Left kidney (tissue), 8 donors: ENCODE measurements at places on chromosomes 2 and 18. TPM values are rescaled to one million over a fixed set of nuclear protein-coding genes. Genes with fewer than 3 reads are reported as not detected.
A peak's percentile ranks its signal among the peaks of the same experiment; 100 is the strongest.

GRCh38 chr2:219997341-219997851 is 370.0 kb downstream of the SLC4A3 start:
- DNase-seq, result peak; percentile 88

- DNase-seq, result peak; percentile 32
These were observed 46.3 kb upstream of the DARS1 start for GRCh38 chr2:136031711-136032110.

GRCh38 chr18:11899063-11899462 is 9.1 kb downstream of the MPPE1 start:
- DNase-seq, result no peak

GRCh38 chr18:79788734-79789085 is 9.0 kb upstream of the KCNG2 start:
- DNase-seq, result no peak

- DNase-seq, result no peak
These were observed 233.8 kb upstream of the SPRED2 start for GRCh38 chr2:65666156-65666725.

- DNase-seq, result no peak
These were observed 22.2 kb downstream of the SP3 start for GRCh38 chr2:173942861-173943523.

DNA sequence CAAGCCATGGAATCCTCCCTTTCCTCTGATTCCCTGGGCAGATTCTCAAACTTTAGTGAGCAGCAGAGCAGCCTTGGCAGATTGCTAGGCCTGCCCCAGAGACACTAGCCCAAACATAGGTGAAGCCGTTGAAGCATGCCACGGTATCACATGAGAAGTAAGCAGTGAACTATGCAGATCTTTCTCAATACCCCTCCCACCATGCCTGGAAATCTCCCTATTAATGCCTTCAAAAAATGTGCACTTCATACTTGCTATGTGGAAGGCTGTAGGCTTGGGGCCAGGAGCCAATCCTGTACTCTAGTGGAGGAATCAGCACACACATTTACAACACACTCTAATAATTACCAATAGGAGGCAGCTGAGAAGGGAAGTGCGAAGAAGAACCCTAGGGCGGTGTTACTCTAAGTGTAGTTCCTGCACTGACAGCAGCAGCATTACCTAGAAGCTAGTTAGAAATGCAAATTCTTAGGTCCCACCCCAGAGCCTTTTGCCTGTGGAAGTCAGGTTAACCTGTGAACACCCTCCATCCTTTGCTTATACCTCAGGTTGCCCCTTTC is 305.1 kb upstream of the SPRED2 start:
- DNase-seq, result no peak

GRCh38 chr2:211033765-211034164 is 477.4 kb downstream of the CPS1 start:
- DNase-seq, result no peak

- DNase-seq, result no peak
These were observed 69.6 kb downstream of the ETAA1 start for GRCh38 chr2:67466734-67467133.

GRCh38 chr2:198347349-198347748 is 543.0 kb downstream of the PLCL1 start:
- no peak for DNase-seq

DNA sequence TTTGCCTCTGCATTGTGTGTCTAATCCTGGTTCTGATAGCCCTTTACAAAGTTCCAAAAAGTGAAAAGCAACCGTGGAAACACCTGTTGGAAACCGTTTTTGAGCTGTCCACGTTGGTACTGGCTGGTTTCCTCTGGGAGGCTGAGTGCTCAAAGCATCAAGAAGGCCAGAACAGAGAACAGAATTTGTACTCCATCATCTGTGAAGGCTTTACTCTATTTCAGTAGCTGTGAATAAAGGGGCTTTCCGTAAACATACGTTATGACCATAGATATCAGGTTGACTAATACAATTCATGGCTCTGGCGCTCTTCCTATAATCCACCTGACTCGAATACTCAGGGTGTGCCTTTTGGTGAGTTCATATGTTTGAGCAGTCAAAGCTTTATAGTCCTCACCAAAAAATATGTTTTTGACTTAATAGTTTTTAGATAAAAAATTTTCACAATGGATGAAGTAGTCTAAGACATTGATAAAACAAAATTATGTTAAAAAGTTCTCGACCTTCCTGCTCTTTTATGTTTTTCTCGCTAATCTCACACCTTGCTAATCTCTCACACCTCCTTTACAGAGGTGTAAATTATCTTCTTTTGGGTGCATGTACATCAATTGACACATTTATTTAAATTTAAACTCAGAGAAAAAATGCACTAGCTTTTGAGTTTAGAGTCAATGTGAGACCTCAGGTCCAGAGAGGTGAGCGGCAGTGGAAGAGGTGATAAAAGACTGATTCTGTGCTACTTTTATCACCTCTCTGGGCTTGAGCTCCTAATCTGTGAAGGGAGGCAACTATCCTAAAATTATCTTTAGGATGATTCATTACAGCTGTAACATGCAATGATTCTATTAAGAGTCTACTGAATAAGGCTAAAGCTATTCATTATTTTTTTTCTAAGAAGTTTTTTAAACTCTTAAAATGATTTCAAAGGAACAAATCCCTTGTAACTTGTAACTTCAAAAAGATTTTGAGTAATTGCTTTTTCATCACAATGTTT is 65.3 kb downstream of the CXCR4 start:
- DNase-seq, result no peak

- DNase-seq, result no peak
These were observed 10.1 kb upstream of the MAL start for GRCh38 chr2:95015261-95015912.

DNA sequence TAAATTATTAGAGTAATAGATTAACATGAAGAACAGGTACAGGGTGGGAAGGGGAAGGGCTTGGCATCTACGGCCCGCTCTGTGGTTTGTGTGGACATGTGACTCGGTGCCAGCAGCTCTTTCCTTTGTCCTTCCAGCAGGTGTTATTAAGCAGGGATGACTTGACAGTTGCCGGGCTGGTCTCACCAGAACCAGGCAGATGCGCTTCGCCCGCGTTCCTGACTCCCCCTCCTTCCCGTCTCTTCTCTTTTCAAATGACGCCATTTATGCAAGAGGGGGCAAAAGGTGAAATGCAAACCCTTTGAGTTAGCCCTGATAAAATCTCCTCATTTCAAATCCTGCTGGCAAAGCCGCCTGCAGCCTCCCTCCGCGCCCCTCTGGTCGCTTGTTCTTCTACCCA is 38.9 kb upstream of the MGAT4A start:
- no peak for DNase-seq

- DNase-seq, result no peak
These were observed 17.8 kb downstream of the MTCL1 start for GRCh38 chr18:8722946-8723820.

Gene FBXO36
- 7.6 TPM for polyA plus RNA-seq

Gene DPY30
- 110 TPM for polyA plus RNA-seq

Gene CCDC148
- polyA plus RNA-seq, result 11.4 TPM

Gene ANO7
- 2.5 TPM for polyA plus RNA-seq

Gene CD8B2
- polyA plus RNA-seq, result 0.23 TPM

Gene HAUS1
- polyA plus RNA-seq, result 54.2 TPM

Gene CNTNAP5
- polyA plus RNA-seq, result 0.03 TPM
